M059J (cell line): ENCODE measurements at places on chromosomes 3 and 15.

DNA sequence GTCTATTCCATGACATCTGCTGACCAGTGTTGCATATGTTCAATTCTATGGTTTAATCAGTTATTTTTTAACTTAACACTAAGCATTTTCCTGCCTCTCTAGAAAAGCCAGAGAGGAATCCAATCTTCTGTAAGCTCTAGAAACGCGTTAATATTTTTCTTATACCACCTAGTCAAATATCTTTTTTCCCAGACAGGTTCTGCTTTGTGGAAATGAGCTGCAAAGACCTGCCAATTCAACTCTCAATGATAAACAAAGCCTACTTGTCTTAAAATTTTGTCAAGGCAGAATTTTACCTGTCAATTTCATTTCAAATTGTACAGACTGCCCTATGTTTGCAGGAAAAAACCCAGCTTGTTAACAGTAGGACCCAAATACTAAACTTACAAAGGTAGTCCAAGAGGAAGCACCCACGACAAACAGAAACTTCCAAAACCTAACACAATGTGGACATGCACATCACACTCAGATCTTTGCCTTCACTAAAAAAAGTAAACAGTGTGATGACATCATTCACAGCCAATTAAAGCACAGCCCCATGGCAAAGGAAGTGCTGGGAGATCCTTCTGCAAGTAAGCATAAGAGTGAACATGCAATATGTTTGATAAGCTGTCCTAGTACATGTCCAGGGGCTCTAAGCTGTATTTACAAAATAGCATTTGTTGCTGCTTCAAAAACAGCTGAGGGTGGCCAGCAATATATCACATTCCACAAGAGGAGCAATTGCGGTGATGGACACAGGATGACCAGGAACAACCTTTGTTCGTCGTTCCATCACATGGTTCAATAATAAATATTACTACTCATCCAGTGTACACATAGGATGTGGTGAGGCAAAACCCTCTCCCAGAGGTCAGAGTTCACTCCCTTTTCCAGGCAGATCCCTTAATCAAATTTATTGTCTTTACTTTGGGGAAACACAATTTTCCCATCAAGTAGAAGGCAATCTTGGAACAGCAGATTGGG, 139.4 kb upstream of the TSC22D2 start:
- peak; percentile 43 for DNase-seq

DNA sequence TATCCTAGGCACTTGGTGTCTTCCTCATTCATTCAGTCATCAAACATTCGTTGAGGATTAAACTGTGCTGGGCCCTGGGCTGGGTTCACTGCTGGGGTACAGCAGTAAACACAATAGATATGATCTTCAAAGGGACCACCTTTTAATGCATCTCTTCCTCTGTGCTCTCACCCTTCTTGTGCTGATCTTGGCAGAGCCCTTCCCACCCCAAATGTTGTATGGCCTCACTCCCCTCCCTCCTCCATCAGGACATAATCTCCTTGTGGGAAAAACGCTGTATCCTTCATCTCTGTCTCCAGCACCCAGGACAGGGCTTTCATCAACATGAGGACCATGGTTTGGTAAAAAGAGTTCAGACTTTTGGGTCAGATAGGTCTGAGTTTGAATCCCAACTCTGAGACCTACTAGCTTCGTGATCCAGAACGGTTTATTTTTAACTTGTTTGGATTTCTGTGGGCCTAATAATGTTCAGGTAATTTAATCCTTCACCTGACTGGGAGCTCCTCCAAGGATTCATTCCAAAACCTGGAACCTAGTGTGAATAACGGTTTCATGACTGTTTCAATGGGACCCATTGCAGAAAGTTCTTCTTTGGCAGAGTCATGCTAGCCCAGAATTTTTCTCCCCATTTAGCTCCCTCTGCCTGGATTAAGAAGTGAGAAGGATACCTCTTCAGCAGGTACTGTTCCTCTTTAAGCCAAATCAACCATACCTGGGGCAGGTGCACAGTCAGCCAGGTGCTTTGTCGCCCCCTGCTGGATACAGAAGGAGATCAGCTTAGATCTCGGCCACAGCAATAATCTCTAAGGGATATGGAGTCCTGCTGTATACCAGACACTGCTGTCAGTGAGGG, 5.2 kb upstream of the WNT7A start:
- DNase-seq = no peak

- DNase-seq = peak; percentile 89
Measured at GRCh38 chr15:30953731-30954378, 37.6 kb downstream of the MTMR10 start.

DNA sequence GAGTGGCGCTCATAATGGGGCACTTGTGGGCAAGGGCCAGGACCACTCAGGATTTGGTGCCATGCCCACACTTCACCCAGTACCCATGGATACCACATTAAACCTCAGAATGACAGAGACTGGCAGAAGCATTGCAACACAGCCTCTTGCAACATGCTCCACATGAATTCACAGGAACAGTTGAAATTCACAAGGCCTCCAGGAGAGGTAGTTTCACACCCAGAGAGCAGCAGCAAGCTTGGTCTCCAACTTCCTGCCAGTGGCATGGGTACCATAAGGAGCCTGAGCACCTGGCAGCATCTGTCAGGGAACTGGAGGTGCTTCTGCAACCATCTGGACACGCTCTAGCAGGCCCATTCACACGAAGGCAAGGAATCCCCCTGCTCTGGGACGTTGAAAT, 101.0 kb downstream of the OSBPL10 start:
- DNase-seq = peak; percentile 30

GRCh38 chr3:177231242-177231641, 34.0 kb upstream of the TBL1XR1 start:
- DNase-seq = no peak

GRCh38 chr15:52005748-52006701, 13.0 kb upstream of the MAPK6 start:
- peak; percentile 75 for DNase-seq

- no peak for DNase-seq
Measured at GRCh38 chr3:137294139-137294538, 336.4 kb downstream of the IL20RB start.

GRCh38 chr15:98519767-98520550, 128.4 kb upstream of the IGF1R start:
- DNase-seq = no peak

DNA sequence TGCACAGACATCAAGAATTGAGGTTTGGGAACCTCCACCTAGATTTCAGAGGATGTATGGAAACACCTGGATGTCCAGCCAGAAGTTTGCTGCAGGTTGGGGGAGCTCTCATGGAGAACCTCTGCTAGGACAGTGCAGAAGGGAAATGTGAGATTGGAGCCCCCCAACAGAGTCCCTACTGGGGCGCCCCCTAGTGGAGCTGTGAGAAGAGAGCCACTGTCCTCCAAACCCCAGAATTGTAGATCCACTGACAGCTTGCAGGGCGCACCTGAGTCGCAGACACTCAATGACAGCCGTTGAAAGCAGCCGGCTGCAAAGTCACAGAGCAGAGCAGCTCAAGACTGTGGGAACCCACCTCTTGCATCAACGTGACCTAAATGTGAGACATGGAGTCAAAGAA, 34.6 kb upstream of the EPHA6 start:
- DNase-seq = no peak

DNA sequence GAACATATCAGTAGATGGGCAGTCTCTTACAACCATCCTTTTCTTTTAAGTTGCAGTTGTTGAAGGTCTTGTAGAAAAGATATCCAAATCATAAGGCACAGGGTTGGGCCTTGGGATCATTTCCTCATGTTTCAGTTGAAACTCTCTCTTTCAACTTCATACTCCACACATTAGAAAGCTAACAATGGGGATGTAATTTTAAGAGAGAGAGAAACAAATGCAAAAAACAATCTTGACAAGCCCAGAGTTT, 747.9 kb downstream of the ROBO1 start:
- DNase-seq = no peak

GRCh38 chr3:137071104-137071503, 113.3 kb downstream of the IL20RB start:
- DNase-seq = no peak

- peak; percentile 58 for DNase-seq
Measured at GRCh38 chr15:97976766-97977503, 16.4 kb downstream of the ARRDC4 start.

- DNase-seq = no peak
Measured at GRCh38 chr3:28576614-28577200, 228.1 kb upstream of the AZI2 start.

DNA sequence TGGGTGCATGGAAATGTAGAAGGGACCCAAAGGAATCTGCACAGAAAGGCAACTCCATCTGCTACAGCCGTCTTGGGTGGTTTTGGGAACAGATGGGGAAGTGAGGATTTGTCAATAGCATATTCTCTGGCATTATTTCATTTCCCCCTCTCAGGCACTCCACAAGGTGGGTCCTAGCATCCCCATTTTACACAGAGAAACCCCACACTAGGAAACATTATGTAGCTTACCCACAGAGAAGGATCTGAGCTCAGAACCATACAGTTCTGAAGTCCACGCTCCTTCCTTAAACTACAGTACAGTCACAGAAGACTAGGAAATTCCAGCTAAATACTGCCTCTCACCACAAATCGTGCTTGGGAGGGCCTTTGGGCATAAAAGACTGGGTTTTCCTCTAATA, 61.2 kb upstream of the CTNNB1 start:
- DNase-seq = peak; percentile 21

GRCh38 chr3:120648290-120648689, 33.7 kb downstream of the HGD start:
- DNase-seq = no peak

GRCh38 chr3:101588616-101589015, 14.6 kb downstream of the PCNP start:
- no peak for DNase-seq

DNA sequence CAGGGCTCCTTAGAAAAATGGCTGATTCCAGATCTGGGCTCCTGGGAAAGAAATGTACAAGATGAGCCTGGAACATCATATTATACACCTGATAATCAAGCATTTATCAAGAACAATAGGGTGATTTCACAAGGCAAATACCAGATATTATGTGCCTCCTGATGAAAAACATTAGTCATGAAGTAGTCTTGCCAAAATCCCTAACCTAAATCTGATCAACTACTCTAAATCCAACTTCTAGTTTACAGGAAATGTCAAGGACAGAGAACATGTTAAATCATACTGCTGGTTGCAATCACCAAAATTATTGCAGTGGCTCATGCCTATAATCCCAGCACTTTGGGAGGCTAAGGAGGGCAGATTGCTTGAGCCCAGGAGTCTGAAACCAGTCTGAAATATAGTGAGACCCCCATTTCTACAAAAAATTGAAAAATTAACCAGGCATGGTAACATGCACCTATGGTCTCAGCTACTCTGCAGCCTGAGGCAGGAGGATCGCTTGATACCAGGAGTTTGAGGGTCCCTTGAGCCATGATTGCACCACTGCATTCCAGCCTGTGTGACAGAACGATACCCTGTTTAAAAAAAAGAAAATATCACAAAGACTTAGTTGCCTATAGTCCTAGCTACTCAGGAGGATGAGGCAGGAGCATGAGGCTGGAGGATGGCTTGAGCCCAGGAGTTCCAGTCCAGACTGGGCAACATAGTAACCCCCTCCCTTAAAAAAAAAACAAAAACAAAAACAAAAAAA, 34.9 kb upstream of the ATP13A3 start:
- peak; percentile 71 for DNase-seq

DNA sequence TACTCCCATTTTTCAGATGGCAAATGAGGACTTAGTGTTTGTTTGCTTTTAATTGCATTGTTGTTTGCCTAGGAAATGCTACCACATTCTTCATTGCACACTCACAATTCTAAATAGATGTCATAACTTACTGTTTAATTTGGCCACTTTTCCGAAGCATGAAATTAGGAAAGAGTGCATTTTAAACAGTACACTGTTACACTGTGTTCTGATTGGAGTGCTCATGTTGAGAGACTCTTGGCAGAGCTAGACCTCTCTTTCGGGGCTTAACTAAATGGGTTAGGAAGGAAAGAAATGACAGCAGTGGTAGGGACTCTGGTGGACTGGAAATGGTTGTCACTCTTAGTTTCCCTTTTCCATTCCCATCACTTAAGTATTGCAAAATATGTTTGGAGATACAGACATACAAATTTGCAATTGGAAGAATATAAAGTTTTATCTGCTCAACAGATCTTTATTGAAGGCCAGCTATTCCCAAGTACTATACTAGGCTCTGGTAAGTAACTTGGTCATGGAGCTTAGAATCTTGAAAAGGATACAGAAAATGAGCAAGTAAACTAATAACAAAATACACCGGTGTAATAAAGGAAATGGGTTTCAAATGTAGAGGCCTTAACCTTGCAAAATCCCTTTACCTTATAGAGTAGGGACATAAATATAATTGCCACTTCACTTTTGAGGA, 90.2 kb downstream of the DCUN1D1 start:
- DNase-seq = no peak

DNA sequence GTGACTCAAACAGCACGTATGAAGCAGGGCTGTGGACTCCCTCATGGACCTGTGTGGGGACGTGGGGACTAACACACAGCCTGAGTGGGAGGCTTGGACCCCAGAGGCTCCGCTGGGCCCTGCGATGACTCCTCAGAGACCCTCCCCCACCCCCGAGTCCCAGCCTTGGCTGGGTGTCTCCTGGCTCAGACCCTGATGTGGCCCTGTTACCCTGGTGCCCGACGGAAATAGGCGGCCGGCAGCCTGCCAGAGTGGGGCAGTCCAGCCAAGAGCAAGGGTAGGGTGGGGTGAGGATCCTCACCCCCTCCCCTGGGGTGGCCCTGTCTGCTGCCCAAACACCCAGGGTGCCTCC, 15.3 kb downstream of the TNK2 start:
- no peak for DNase-seq

DNA sequence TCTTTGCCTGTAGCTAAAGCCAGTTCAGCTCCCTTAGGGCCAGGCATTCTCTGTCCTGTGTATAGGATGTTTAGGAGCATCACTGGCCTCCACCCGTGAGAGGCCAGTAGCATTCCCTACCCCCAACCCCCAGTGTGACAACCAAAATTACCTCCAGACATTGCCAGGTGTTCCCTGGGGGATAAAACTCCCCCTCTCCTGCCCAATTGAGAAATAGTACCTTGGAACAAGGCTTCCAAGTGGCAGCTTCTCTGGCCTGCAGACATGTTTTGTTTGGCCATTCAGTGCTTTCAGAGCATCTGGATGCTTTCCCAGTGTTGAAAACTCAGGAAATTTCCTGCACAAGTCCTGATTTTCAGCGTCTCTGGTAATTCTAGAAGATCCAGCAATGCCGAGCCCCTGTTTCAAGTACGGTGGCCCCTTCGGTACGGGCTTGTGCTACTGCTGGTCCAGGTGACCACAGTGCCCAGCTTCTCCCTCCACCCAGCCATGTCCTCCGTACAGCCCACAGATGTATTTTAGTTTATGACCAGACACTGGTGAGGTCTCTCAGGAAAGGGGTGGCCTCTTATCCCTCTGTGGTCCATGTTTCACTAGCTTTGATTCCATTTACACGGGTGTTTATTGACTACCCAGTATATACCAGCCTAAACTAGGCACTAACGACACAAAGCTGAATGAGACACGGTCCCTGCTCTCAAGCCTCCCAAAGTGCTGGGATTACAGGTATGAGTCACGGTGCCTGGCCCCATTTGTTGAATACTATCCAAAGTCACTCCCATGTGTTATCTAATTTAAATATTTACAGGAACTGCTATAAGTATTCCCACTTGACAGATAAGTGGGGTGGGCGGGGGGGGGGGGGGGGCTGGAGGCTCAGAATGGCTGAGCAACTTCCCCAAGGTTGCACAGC, 125.4 kb upstream of the RAD18 start:
- DNase-seq = peak; percentile 71

- no peak for DNase-seq
Measured at GRCh38 chr3:169169340-169169963, 494.1 kb downstream of the MECOM start.
